ENCODE measurements at places on chromosomes 16 and 17.
A peak's percentile ranks its signal among the peaks of the same experiment; 100 is the strongest.

- no peak for DNase-seq
Measured at GRCh38 chr17:49204516-49204915, 5.9 kb downstream of the GNGT2 start.

DNA sequence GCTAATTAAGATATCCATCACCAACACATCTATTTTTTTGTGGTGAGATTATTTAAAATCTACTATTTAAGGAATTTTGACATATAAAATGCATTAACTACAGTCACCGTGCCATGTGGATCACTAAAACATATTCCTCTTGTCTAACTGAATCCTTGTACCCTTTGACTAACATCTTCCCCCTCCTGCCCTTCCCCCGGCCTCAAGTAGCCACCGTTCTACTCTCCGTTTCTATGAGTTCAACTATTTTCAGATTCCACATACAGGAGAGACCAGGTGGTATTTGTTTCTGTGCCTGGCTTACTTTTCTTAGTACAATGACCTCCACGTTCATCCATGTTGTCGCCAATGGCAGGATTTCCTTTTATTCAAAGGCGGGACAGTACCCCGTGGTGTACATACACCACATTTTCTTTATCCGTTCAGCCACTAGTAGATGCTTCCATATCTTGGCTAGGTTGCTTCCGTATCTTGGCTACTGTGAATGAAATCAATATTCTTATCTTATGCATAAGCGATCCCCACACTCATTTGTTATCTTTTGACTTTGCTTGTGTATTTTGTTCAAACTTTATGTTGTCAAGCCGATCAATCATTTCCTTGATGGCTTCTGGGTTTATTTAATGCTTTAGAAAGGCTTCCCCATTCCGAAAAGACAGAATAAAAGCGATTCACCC lies 134.7 kb downstream of the KCNJ12 start:
- DNase-seq: no peak

GRCh38 chr16:55913716-55914115 lies 38.5 kb upstream of the CES5A start:
- DNase-seq: no peak

GRCh38 chr16:69234460-69234859 lies 47.5 kb downstream of the SNTB2 start:
- DNase-seq: no peak

- DNase-seq: no peak
Measured at GRCh38 chr16:20611975-20612481, 35.9 kb upstream of the ACSM2B start.

GRCh38 chr16:87849419-87850008 lies 19.8 kb downstream of the SLC7A5 start:
- no peak for DNase-seq

DNA sequence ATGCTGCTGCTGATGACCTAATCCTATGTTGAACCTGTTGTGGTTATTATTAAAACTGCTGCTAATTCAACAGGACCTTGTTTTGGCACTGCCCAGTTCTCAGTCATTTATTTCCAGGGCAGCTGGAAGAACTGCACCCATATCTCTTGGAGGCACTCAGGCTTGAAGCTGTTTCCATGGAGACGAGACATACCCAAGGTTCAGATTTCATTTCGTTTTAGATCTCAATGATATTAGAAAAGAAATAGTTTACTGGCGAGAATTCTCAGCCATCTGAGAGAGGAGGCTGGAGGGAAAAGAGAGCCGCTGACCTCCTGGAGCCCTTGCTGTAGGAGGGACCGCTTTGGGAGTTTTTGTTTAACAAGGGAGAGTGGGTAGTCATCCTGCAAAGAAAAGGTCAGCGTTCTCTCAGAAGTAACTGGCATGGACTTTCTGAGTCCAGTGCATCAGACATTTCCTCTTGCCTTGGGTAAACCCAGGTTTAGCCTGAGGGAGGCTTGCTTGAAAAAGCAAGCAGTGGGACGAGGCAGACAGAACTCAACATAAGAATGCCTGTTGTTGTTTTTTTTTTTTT lies 75.4 kb downstream of the YPEL2 start:
- DNase-seq: peak; percentile 99

DNA sequence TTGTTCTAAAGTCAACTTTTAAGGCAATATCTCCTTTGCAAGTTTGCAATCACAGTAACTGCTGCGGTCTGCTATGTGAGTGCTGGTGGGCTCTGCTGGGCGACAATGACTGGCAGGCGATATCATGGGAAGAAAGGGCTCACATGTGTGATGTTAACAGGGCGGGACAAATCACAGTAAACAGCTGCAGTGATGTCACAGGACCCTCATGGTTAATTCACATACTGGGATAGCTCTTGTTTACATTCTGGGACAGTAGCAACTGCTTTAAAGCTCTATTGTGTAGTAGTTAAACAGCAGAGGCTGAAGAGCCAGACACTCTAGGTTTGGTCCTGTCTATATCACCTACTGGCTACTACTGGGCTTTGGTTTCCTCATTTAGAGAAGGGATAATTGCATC lies 257.2 kb upstream of the ASIC2 start:
- DNase-seq: no peak

DNA sequence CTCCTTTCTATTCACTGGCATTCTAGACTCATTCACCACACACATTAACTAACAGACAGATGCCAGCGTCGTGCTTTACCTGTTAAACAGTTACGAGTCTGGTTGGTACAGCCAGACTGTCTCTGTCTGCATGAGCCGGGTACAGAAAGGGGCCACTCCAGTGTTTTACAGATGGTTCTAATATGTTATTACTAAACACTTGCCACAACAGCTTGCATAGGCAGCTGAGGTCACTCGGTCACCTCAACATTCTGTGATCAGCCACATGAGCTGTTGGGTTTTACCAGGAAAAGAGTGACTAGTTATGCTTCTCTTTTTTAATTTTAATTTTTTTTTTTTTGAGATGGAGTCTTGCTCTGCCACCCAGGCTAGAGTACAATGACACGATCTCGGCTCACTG lies 25.2 kb downstream of the CD300A start:
- no peak for DNase-seq

GRCh38 chr16:10356870-10357842 lies 28.7 kb upstream of the ATF7IP2 start:
- DNase-seq: no peak

DNA sequence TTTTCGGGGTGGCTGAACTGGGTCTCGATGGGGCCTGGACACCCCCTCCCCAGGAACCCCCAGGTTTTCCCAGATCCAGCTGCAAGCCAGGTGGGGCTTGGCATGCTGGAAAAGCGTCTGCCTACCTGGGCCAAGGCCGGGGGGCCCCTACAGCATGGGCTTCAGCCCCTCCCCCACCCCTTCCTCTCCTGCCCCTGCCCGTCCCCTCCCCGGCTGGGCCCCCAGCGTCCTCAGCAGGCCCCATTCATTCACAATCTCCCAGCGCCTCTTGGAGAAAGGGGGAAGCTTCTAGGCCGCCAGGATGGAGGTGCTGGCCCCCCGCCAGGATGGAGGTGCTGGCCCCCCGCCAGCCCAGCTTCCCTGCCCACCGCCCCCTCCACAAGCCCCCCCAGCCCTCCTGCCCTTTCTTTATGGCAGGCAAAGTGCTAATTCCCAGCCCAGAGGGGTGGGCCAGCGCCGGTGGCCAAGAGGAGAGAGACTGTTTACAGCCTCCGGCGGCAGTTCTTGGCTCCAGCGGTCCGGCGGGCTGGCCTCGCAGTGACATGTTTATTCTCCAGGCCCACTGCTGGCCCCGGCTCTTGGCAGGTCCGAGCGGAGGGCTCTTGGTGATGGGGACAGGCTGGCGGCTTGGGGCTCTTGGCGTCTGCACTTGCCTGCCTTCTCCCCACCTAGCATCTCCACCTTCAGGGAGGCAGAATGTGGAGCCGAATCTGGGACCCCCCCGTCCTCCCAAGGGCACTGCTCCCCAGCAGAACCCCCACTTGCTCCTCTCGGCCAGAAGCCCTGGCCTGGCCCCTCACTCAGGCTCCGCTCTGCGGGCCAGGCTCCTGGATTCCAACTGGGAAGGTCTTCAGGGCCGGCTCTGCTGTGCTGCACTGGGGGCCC lies 94.4 kb upstream of the CIBAR2 start:
- DNase-seq: no peak

DNA sequence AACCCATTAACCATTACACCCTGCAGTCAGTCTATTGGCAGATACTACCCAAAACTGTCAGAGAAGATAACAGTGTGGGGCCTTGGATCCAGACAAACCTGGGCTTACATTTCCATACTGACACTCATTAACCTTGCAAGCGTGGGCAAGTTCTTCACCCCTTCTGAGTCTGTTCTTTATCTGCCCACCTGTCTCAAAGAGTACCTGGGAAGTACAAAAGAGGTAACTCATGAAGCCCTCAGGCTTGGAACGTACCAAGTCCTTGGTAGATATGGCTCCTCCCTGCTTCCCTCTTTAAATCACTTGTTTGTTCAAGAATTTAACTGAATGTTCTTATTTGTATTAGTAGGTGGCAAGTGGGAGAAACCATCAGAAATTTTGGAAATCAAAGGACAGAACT lies 2.5 kb upstream of the IGSF6 start:
- DNase-seq: no peak

DNA sequence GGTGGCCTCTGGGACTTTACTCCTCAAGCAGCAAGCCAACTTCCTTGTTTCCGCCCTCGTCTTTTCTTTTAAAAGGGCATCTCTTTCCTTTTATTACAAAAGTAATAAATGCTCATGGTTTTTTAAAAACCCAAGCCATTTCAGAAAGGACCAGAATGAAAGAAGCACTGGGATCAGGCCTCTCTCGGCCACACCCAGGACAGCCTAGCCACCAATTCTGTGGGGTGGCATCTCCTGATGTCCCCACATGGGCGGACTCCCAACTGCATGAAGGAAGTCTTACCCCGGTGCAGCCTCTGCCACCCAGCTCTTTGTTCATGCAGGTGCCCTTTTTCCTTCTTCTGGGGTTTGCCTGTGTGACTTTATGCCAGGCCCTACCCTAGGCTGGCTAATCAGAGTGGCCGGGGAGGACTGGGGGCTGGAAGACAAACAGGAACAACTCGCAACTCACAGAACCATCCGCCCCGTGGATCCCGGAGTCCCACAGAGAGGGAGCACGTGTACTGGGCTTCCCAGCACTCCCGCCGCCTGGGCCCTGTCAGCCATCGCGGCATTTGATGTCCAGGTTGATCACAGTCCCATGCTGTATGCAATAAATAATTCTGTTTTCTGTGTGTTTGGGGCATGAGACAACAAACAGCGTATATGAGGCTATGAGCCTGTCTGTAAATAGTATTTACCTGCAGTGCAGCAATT lies 2.6 kb upstream of the RASD1 start:
- no peak for DNase-seq

DNA sequence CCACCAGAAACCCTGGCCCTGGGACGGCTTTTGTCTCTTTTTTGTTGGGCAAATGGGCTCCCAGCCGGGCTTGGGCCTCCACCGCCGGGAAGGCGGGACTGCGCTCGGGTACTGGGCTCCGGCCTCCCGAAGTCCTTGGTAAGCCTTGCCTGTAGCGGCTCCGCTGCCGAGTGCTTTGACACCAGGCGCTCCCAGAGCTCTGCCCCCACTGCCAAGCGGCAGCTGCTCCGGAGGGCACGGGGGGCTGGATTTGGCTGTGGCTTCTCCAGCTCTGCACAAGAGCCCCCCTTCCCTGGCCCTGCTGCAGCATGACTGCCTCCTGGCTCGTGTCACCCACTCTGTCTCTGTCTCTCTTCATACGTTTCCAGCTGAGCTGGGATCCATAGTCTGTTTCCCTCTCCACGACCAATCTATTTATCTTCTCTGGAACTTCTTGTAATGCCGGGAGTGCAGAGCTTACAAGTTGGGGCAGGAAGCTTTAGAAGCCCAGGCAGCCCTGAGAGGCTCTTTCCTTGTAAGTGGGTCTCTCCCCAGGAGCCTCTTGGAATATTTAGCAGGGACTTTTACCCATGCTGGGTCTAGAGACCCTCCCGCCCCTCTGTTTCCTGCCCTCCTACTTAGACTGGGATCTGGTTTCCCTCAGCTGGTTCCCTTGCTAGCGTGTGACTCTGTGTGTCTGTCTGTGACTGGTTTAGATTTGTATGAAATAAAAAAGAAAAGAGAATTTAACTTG lies 246.9 kb upstream of the GSE1 start:
- no peak for DNase-seq

- no peak for DNase-seq
Measured at GRCh38 chr16:30082545-30083090, 6.8 kb downstream of the PPP4C start.

DNA sequence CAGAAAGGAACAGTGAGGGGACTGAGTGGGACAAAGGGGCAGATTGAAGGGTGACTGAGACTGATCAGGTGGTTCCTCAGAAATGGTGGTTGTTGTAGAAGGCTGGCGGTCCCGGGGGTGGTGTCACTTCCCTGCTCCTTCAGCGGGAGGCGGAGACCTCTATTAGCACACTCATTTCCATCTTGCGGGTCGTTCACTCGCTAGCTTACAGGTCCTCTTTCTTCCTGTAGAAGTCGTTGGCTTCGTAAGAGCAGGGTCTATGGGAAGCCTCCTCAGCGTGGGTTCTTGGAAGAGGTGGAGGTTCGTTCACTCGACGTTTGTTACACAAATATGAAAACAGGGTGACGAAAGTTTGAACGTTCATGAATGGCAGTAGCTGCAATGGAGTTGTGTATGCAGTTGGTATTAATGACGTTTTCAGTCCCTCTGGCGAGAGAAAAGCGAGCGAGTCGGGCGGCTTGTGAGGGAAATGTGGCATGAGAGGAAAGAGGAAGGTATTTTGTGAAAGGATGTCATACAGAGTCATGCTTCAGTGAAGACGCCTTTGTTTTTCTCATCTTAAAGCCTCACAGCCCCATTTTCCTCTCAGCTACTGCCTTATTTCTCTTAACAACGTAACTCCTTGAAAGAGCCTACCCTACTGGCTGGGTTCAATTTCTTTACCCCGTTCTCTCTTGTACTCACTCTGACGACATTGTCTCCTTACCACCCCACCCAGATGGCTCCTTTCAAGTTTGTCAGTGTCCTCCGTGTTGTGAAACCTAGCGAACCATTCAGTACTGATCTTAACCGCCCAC lies 667 bp downstream of the EFCAB13 start:
- peak; percentile 74 for DNase-seq

GRCh38 chr16:81666113-81666512 lies 113.0 kb upstream of the PLCG2 start:
- no peak for DNase-seq

DNA sequence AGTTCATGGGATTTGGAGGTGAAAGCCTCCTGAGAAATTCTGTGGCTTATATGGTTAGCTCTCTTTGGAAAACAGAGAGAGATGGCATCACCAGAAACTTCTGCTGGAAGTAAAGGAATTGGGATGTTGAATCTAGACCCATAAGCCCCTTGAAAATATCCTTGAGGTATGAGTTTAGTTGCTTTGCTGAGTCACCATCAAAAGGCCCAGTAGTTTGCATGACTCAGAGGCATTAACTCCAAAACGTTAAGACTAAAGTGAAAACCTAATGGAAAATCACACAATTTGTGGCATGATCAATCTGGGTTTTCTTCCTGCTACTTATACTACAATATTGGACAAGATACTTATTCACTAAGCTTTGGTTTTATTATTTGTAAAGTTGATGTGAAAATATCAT lies 349.2 kb upstream of the SALL1 start:
- no peak for DNase-seq

- no peak for DNase-seq
Measured at GRCh38 chr17:59888145-59888750, 4.5 kb downstream of the TUBD1 start.
